RPMI7951 (cell line): ENCODE measurements at places on chromosomes 1 and 21.

GRCh38 chr21:31298618-31299269, 45.3 kb downstream of the TIAM1 start:
- DNase-seq, result no peak

DNA sequence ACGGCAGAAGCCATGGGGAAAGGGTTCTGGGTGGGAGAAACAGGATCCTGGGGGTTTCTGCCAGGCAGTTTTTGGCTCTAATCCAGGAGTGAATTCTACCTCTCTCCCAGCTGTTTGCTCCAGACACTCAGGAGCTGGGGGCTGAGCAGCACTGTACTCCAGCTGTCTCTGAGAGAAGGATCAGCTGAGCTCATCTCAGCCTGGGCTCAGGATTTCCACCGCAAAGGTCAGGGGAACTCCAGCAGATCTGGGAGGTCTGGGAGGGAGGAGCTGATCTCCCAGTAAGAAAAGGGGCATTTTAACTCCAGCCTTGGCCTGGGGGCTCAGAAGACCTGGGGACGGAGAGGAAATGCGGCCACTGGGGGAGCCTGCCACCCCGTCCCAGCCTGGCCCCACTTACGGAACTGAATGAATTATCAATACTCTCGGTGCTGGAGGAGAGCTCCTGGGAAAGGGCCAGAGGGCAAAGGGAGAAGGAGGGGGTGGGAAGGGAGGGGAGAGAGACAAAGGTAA, 17.3 kb downstream of the PI4KB start:
- DNase-seq, result peak; percentile 51

GRCh38 chr1:82064691-82065090, 264.0 kb downstream of the ADGRL2 start:
- DNase-seq, result no peak

DNA sequence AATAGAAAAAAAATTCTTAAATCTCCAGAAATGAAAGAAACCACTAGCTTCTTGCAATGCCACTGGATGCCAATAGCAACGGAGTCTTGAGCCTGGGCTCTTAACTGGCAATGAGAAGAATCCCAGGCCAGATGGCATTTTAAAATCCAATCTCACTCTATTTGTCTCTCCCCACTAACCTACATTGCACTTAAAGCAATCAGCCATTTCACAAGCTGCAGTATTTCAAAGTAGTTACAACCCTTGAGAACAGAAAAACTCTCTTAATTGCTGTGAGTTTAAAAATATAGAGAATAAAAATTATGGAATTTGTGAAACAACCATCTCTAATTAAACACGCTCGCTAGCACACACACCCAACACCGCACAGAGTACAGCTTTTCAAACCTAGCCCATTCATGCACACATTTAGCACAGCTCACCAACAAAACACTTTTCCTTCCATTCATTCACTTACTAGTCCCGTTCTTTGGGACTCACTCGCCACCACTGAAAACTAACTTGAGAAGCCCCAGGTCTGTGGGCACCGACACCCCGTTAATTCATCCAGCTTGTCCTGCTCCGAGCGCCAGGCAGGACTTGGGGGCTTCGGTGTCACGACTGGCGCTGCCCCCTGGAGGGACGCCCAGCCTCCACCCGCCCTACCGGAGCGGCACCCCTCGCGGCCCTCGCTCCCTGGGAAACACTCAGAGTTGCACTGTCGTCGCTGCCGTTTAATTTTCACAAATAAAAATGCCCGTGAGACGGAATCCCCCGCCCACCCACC, 1.0 kb downstream of the DDAH1 start:
- DNase-seq, result peak; percentile 34

- DNase-seq, result no peak
These were observed 26.8 kb upstream of the GUCA2A start for GRCh38 chr1:42191319-42191718.

DNA sequence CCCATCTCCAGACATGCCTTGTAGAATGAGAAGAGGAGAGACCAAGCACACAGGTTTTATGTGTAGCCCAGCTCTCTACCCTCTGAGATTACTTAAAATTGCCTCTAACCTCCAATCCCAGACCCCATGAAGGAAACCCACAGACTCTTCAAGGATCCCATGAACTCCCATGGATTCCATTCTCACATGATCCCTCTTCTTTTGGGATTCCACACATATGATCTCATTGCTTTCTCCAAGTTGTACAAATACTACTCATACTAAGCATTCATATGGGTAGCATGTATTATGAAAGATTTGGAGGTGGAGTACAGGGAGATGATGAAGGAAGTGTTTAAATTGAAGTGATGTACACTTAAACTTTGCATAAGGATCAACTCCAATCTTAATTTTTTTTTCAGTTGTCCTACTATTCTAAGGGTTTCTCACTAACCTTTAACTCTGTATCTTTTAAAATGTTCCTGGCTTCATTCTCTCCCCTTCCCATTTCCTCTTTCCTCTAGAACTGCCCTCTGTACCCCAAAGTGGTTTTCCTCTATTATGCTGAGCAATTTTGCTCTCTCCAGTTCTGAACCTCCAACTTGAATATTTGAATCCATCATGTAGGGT, 41.6 kb downstream of the MFSD2A start:
- DNase-seq, result no peak
